Stimulated activated CD8-positive, alpha-beta memory T cell treated with anti-CD3 and anti-CD28 coated beads, Interleukin-2, amount 100 ng/mL, for 1 hour (primary cell): ENCODE measurements at places on chromosomes 7 and 10.

DNA sequence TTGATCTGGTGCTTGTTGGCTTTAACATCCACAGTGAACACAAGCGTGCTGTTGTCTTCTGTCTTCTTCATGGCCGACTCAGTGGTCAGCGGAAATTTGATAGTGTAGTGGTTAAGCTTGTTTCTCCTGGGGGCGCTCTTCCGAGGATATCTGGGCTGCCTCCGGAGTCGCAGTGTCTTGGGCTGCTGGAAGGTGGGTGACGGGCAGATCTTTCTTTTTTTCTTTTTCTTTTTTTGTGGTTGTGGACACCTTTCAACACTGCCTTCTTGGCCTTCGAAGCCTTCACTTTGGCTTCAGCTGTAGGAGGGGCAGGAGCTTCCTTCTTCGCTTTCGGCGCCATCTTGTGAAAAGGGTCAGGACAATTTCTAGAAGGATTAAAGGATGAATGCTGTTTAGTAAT is 23.8 kb upstream of the RPA3 start:
- no peak for DNase-seq

DNA sequence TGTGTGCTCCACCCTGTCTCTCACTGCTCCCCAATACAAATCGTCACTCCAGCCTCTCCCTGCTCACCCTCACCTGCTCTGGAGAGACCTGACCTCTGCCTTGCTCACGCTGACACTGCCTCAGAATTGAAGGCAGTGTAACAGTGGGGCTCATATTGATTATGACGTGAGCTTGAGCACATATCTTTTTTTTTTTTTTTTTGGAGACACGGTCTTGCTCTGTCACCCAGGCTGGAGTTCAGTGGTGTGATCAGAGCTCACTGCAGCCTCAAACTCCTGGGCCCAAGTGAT is 84.7 kb downstream of the TBXAS1 start:
- no peak for DNase-seq

- no peak for DNase-seq
Measured at GRCh38 chr10:81095238-81095637, 557.5 kb downstream of the SH2D4B start.

- no peak for DNase-seq
Measured at GRCh38 chr7:121153411-121153810, 164.9 kb downstream of the CPED1 start.

- DNase-seq = no peak
Measured at GRCh38 chr7:47647181-47647917, 65.4 kb upstream of the TNS3 start.

DNA sequence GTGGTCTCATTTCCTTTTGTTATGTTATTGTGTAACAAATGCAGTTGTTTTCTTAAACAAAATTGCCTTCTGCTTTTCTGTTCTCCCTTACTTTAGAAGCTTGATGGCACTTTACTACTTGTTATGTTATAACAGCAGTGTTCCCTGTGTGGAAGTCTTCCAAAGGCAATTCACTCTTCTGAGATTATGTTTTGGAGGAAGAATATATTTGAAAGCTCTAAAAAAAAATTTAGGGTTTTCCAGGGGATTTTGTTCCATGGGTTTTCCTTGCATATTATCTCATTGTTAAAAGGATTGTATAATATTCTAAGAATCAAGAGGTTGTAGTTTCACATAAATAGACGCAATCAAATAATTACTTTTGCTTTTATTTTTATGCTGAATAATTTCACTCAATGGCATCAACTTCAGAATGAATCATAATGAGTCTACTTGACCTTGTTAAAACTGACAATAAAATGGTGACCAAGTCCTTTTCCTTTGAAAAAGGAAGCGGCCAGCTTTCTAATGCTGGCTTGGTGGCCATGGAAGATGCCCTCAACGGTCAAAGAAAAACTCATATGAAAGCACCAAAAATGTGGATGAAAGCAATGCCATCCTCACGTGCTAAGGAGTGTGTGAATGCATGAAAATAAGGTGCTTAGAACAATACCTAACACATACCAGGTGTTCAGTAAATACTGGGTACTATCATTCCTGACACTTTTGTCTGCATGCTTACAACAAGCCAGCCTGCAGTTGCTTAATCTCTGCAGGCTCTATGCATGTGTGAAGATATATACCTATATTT is 92.4 kb upstream of the KLF6 start:
- no peak for DNase-seq

DNA sequence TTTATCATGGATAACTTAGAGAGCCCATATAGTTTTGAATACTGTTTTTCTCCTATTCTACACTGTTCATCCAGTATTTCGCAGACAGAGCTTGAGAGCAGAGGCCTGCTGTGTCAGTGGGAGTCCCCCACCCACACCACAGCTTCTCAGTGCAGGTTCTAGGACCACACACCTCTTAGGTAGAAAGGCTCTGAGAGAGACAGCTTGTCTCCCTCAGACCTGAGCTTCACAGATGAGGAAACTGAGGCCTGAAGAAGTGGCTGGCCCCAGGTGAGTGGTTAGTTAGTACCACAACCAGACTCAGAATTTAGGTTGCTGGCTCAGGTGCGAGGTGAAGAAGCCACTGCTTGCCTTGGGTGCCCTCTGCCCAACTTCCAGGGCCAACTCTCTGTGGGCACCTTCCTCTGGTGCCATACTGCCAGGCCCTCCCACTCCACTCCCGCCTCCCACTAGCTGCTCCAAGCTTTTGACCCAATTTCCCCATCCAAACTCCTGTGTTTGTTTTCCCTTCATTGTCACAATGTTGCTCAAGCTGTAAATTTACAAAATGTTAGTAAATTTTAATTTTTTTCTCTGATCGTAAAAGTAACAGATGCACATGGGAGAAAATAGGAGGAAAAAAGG is 7.6 kb upstream of the HILPDA start:
- no peak for DNase-seq

DNA sequence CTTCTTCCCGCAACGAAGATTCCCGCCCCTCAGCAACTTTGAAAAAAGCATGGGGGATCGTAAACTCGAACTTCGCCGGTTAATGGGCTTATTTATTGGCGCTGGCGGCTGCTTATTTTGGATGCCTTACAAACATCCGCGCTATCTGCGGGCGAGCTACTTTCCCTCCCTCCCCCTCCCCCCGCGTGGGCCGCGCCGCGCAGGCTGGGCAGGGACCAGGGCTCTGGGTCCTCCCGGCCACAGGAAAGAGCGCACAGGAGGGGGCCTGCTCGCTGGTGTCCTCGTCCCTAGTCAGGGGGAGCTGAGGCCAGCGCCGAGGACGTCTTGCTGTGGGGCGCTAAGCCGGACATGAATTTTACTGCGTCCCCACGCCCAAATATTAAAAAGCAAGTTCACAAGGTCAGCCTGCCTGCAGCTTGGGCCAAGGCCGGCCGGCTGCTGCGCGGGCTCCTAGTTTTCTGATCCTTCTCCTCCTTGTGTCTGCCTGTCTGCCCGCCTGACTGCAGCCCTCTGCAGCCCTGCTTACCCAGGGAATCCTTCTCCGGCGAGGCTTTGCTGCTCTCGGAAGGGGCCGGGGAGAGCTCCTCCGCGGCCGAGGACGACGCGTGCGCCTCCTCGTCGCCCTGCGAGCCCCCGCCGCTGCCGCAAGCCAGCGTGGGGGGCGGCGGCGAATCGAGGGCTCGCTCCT is 1.2 kb downstream of the HOXA10 start:
- DNase-seq = no peak
